Peyer's patch (tissue), 4 donors: ENCODE measurements at places on chromosomes 5 and 9.

- DNase-seq: no peak
These were observed 258.9 kb upstream of the IRX2 start for GRCh38 chr5:3010301-3010952.

- no peak for DNase-seq
These were observed 15.6 kb upstream of the LVRN start for GRCh38 chr5:115946655-115947054.

GRCh38 chr5:12901696-12902095, 997.5 kb upstream of the CTNND2 start:
- no peak for DNase-seq

DNA sequence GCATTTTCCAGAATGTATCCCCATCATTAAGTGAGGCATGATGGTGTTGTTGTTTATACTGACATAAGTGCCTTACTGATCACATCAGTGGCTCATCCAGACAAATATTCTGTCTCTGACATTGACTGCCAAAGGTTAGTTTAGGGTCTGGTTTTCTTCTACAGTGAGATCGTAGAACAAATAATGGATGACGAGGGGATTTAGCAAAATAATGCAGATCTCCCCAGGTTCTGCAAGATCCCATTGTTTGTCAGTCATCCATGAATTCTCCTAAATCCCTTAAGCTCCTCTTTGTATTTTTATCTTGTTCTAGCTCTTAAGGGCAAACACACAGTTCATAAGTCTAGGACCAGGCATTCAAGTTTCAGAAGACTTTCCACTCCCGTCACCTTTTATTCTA, 93.1 kb upstream of the DHFR start:
- DNase-seq: no peak

GRCh38 chr9:69066955-69067354, 31.4 kb downstream of the FXN start:
- DNase-seq: no peak
